Stimulated activated CD8-positive, alpha-beta memory T cell treated with anti-CD3 and anti-CD28 coated beads, Interleukin-4, amount 100 ng/mL, for 4 hours (primary cell): ENCODE measurements at places on chromosomes 12 and 14.

- DNase-seq, result no peak
Observed at GRCh38 chr12:103780992-103781391, 60.0 kb downstream of the NT5DC3 start.

DNA sequence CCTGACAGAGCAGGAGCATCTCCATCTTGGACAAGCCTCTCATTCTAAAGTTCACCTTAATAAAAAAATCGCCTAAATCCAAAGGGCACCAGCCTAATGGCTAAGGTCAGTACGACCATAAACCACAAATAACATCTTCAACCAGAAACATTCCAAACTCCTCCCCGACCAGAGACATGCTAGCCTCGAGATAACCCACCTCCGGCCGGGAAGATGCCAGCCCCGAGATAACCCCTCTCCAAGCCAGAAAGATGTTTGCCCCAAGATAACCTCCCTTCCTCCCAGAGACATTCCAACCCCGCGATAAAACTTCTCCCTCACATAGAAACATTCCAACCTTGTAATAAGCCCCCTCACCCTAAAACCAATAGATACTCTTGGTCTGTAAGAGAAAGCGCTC is 86.8 kb upstream of the PKP2 start:
- no peak for DNase-seq

GRCh38 chr14:68393259-68393658 is 399.6 kb downstream of the ZFP36L1 start:
- DNase-seq, result no peak

DNA sequence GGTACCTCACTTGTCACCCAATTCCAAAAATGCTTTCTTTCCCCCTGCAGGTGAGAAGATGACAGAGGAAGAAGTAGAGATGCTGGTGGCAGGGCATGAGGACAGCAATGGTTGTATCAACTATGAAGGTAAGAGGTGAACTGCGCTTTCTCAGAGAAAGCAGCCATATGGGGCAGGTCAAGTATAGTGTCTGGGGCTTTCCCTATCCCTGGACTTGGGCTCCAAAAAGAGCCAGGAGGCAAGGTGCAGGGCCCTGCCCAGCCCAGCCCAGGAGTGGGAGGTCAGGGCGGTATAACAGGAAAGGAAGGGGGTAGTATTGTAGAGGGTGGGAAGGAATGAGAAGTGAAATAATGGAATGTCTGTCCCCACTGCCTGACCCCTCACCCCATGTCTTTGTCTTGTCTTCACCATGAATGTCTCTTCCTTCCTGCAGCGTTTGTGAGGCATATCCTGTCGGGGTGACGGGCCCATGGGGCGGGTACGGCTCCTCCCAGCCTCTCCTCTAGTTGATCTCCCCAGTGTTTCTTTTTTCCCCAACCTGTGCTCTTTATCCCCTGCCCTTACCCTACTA is 2.1 kb downstream of the MYL6 start:
- no peak for DNase-seq

DNA sequence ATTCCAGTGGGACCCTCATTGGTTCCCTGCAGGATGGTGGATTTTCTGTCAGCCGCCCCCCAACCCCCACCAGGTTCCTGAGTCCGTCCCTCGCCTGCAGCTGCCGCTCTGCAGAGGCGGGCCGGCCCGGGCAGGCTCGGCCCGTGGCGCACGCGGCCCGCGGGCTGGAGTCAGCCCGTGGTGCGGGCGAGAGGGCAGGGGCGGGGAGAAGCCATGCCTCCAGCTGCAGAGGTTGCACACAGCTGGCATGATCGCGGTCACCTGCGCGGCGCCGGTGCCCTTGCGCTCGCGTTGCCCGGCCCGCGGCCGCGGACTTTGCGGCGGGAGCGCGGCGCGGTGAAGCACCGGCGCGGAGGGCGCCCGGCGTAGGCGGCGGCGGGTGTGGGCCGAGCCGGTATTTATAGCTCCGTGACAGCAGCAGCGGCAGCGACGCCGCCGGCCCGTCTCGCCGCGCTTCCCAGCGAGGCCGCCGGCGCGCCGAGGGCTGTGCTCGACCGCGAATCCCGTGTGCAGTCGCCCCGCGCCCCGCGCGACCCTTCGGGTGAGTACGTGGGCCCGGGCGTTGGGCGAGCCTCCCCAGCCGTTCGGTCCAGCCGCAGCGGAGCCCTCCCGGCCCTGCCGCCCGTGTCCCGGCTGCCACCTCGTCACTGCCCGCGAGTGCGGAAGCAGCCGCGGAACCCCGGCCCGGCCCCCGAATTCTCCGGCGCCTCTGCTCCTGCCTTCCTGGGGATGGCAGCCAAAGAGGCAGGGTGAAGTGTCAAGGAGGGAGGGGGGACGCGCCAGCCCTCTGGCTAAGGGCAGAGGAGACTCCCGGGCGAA is at the start of gene TMEM117:
Gene TMEM117, plus strand, starts transcription at position 426 of the 819 bp plus-strand sequence.
- DNase-seq, result peak; percentile 13

- no peak for DNase-seq
Observed at GRCh38 chr14:25116607-25117006, 66.7 kb upstream of the STXBP6 start.

- DNase-seq, result no peak
Observed at GRCh38 chr14:44982594-44982993, 20.6 kb downstream of the TOGARAM1 start.

- DNase-seq, result no peak
Observed at GRCh38 chr12:66047411-66048021, 83.0 kb downstream of the LLPH start.

- no peak for DNase-seq
Observed at GRCh38 chr14:68247676-68248268, 428.2 kb downstream of the RAD51B start.
